ENCODE measurements at places on chromosomes 1 and 21.

DNA sequence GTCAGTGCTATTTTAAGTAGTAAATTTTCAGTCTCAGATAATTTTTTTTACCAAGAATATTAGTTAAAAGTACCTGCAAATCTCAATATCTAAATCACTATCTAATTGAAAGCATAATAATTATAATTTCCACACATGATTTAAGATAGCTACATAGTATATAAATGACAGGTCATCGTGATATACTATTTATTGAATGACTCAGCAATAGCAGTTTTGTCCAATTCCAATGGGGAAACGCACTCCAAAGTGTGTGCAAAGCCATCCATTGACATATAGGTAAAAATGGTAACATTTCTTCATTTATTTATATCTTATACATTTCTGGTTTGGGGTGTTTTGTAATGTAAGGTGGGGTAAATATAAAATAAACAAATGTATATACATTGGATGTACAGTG, 19.5 kb downstream of the ADGRL4 start:
- DNase-seq: no peak

- DNase-seq: no peak
These were observed 59.4 kb downstream of the EPB41 start for GRCh38 chr1:28973596-28974421.

DNA sequence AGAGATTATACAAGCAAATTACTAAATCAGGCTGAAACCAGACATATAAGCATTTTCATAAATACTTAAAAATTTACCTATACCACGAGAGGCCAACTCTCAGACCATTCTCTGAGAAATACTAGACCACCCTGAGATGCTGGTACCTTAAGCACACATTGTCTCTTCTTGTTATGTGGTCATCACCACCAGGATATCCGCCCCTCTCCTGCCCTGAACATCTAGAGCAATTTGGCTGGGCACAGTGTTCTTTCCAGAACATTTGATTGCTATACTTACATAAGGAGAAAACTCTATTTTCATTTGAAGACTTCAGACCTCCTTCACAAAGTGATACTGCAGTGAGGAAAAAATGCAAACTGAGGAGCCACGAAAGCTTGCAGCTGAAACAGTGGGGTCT, 36.2 kb upstream of the DUSP10 start:
- no peak for DNase-seq

- DNase-seq: no peak
These were observed 27.0 kb downstream of the ZZZ3 start for GRCh38 chr1:77655431-77655974.

- DNase-seq: peak; percentile 68
These were observed 36.0 kb upstream of the IL19 start for GRCh38 chr1:206734499-206735142.

- DNase-seq: no peak
These were observed 7.6 kb downstream of the ARHGEF10L start for GRCh38 chr1:17546946-17547670.

DNA sequence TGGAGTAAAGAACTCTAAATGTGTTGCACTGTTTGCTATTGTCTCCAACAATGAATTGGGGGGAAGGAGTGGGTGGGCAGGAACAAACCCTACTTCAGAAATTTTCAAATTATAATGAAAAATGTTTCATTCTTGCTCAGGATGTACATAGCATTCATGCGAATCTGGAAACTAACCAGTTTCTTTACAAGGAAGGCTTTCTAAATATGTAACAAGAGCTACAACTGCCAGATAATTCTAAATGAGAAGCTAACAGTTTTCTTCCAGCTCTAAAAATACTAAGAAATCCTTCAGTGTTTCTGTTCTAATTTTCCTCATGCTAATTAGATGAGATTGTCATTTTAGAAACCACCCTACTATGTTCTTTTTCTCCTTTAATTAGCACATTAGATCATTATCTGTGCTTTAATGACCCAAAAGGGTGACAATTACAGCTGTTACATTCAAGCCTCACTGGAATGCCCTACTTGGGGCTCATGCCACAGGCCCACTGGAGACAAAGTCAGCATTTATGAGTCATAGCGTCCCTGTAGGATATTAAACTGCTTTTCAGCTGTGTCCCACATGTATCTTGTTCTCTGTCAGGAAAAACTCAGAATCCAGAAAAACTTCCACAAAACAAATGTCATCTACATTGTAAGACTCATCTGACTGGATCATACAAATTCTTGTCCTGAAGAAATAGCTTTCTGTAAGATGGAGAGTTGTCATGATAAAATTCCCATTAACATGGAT, 804.6 kb upstream of the CXADR start:
- DNase-seq: no peak

GRCh38 chr1:156999596-157000320, 45.8 kb downstream of the ARHGEF11 start:
- DNase-seq: no peak

GRCh38 chr1:94920061-94920460, 6.8 kb downstream of the CNN3 start:
- DNase-seq: no peak

- DNase-seq: peak; percentile 27
These were observed 21.7 kb downstream of the APP start for GRCh38 chr21:26148840-26149354.

GRCh38 chr1:221602830-221603229, 139.1 kb downstream of the DUSP10 start:
- no peak for DNase-seq

DNA sequence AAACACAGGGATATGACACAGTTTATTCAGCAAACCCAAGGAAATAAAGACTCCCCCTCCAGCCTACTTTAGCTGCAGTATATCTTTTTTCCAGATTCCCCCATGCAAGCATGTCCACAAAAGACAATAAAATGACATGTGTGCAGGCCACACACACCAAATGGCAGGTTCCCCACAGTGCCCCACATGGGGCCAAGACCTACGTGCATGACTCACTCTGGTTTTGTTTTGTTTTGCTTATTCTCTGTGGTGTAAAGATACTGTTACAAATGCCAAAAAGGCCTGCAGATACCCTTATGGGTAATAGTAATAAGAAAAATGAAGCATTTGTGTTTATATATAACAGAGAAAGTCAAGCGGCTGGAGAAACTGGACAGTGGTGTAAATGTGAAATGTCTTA, 71.6 kb downstream of the RD3 start:
- DNase-seq: peak; percentile 9

- DNase-seq: no peak
These were observed 1536.7 kb upstream of the B3GALT2 start for GRCh38 chr1:194723067-194723466.

GRCh38 chr1:15851210-15852035, 3.9 kb downstream of the SPEN start:
- DNase-seq: no peak

DNA sequence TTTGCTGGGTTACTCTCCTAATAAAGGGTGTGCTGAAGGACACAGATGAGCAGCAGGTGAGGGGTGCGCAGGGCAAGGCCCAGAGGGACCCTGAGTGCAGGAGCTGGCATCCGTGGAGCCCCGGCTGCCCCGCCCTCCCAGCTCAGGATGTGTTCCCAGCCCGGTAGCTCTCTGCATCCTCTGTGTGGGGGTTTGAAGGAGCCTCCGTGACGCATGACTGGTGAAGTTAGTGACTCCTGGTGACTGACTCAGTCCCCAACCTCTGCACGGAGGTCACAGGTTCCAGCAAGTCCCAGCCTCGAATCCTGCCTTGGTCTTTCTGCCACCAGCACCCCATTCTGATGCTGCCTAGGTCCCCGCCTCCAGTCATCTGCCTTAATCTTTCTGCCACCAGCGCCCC, 21.6 kb upstream of the TSPEAR start:
- no peak for DNase-seq

GRCh38 chr1:27638805-27639204, 3.8 kb upstream of the FGR start:
- no peak for DNase-seq

- no peak for DNase-seq
These were observed 58.9 kb downstream of the ST3GAL3 start for GRCh38 chr1:43766086-43766784.

DNA sequence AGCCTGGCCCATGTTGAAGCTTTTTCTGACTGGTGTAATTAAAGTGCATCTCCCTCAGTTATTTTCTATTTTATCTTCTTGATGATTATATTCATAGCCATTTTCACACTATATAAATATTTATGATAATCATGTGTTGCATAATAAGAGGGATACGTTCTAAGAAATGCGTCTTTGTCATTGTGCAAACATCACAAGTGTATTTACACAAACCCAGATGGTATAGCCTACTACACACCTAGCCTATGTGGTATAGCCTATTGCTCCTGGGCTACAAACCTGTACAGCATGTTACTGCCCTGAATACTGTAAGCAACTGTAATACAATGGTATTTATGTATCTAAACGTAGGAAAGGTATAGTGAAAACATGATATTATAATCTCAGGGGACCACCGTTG, 88.1 kb downstream of the BACH1 start:
- no peak for DNase-seq

DNA sequence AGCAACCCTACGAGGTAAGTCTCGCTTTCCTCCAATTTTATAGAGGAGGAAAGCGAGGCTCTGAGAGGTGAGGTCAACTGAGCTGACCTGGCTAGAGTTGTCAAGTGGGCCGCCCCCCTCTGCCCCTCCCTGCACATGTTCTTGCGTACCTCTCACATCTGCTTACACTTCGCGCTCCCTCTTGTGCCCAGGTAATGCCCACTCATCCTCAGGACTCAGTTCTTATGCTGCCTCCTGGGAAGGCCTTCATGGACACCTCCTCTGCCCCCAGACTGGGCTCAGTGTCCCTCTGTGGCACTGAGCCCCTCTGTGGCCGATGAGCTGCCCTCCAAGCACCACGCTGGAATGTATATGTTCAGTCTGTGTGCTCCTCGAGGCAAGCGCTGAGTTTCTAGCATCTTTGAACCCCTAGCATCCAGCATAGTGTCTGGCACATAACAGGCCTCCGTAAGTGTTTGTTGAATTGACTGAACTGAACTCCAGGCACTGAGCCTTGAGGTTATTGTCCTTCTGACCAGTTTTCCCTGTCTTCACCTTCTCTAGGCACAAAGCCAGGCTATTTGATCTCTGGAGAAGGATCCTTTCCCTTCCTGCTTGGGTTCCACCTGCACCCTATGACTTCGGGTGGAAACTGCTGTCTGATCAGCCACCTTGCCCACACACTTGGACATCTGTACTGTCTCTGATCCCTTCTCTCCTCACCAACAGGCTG, 13.5 kb downstream of the MOV10 start:
- DNase-seq: no peak

DNA sequence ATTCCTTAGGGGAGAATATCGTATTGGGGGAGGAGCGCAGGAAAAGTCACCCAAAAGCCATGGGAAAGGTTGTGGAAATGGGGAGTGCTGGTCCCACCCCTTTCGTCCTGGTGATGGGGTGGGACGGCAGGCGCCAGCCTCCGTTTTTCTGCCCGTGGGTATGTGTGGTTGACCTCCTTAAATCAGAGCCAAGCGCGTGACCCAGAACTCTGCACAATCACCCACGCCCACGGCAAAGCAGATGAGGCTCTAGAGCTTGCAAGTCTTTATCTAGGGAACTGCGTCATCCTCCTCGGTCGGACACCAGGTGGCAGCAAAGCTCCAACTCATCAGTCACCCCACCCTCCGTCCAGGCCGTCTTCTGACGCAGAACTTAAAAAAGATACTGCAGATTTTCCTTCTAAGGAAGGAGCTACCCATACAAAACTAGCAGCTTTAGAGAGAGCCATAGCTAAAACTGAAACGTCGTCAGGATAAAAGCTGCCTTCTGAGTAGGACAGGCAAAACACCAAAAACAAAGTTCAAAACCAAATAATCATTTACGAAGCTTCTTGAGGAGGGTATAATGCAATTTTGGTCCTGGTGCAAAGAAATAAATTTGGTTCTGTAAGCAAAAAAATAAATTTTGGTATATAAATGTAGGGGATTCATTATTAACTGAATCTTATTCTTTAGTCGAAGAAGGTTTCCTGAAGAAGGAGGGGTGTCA, 62.0 kb downstream of the TBX19 start:
- DNase-seq: peak; percentile 73

DNA sequence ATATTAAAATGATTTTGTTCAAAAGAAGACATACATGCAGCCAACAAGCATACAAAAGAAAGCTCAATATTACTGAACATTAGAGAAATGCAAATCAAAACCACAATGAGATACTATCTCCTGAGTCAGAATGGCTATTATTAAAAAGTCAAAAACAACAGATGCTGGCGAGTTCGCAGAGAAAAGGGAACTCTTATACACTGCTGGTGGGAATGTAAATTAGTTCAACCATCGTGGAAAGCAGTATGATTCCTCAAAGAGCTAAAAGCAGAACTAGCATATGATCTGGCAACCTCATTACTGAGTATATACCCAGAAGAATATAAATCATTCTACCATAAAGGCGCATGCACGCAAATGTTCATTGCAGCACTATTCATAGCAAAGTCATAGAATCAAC, 126.0 kb upstream of the HMCN1 start:
- no peak for DNase-seq

DNA sequence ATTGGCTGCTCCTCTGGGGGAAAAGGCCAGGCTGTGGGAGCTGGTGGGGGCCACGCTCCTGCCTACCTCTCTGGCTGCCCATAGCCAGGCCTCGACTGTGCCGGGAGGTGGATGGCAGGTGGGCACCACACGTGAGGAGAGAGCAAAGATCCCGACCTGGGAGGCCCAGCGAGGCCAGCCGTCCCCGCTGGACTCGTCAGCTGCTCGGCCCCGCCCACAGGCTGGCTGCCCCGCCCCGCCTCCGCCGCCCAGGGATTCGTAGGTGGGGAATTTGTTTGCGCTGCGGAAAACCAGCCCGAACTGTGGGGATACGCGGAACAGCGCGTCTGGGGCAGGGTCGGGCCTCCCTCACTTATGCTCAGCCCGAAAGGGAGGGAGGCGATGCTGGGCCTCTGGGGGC, 31.7 kb downstream of the TP73 start:
- DNase-seq: peak; percentile 62

GRCh38 chr1:4959216-4959615, 304.8 kb downstream of the AJAP1 start:
- DNase-seq: no peak

- no peak for DNase-seq
These were observed 156.3 kb downstream of the PAPPA2 start for GRCh38 chr1:176619261-176619660.

DNA sequence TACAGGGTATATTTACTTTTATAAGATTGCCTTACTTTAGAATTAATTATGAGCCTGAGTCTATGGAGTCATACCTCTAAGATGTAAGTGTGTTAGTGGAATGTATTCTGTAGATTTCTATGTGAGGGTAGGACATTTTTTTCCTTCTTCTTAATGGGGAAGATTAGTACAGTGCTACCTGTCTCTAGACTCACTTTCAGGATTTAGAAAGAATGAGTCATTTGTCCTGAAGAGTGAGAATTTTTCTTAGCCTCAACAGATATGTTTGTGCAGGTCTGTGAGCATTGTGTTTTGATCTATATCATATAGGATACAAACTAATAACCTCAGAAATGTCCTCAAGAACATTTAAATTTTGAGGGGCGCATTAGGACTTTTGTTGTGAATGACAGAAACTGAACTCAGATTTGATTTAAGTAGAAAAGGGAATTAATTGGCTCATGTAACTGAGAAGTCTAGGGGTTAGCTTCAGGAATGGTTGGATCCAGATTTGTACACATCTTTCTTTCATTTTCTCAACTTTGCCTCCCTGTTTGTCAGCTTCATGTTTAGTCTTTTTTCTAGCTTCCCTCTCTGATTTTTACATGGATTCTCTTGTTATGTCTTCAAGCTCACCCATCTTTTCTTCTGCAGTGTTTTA, 45.3 kb downstream of the TTC3 start:
- DNase-seq: no peak

All from AG08396 (cell line).